ENCODE measurements at places on chromosomes 4 and X.
A peak's percentile ranks its signal among the peaks of the same experiment; 100 is the strongest.

DNA sequence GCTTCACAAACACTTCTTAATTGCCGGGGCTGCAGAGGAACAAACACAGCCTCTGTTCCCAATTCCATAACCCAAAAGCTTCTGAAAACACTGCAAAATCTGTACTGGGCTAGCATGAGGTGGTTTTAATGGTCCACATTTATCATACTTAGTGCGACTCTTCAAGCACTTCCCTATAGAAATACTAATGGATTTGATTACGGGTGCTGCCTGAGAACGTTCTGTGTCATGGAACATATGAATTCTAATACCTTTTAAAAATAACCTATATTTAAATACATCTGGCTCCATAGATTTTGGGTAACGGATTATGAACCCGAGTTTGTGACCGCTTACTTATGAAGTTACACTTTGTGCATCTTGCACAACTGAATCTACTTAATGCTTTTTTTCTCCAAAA is 35.4 kb upstream of the STS start:
- no peak for DNase-seq

GRCh38 chr4:148077581-148077980 is 345.7 kb downstream of the ARHGAP10 start:
- DNase-seq: no peak

DNA sequence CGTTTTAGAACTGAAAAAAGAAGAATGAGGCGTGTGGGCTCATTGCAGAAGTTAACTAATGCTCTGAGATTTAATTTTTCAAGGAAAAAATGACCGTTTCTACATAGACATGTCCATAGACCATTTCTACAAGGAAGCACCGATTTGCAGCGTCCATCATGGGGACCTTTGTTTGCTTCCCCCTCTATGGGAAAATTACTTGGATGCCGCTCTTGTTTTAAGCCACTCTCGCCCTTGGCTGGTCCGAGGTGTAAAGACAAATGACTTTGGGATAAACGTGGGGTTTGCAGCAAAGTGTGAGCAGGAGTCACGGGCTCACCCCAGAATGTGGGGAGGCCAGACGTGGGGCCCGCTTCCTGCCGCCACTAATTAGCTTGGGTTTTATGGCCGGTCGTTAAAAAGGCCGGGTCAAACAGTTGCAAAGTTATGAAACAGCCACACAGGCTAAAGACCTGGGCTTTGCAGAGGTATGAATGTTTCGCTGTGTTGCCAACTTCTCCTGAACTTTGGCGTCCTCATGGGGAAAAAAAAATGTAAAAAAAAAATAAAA is 235.9 kb downstream of the SHOX start:
- DNase-seq: no peak

GRCh38 chr4:129355516-129355915 is 259.6 kb downstream of the C4orf33 start:
- DNase-seq: peak; percentile 68

GRCh38 chr4:169225812-169226211 is 44.9 kb downstream of the SH3RF1 start:
- no peak for DNase-seq

DNA sequence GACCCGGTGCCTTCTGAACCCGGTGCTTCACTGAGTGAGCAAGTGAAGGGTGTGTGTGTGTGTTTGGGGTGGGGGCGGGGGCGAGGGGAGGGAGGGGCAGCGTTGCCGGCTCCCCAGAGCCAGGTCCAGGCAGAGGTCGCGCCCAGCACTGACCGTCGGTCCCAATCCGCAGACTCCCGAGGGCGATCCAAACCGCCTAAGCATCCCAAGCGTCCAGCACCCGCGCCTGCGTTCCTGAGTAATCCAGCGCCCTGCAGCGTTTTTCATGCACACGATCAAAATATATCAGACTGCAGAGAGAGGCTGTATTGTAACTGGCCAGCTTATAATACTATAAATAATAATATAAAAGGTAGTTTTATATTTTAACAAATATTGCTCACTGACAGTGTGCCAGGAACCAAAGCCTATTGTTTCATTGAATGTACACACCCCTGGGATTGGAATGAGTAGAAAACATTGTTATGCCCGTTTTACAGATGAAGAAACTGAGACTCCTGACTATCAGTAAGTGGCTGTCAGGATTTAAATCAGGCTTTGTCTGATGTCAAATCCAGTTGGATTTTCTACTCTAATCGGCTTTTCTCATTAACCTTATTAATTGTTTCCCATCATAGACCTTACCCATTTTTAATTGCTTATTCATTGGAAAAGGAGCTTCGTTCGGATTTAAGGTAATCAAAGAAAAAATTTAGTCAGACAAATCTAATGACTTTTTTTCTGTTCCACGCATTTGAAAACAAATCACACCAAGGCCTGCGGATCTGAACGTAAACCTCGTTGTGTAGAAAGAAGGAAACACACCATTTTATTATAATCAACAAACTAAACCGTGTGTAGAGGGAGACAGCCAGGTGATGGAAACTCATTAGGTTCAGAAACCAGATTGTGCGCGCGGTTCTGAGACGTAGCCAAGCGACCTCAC is 4.0 kb upstream of the NKX3-2 start:
- no peak for DNase-seq

DNA sequence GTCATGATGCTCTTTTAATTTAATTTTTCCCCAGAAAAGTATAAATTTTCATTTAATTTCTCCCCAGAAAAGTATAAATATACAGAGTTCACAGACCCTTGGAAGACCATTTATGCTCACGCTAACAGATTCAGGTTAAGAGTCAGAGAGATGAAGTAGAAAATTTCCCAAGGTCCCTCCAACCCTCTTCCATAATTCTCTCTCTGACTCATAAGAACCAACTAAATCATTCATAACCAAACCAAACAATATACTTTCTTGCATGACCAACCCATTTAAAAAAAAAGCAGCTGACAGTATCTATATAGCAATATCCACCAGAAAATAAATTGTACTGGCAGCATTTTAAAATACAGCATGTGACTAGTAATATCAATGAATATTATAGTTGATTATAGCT is 3.9 kb downstream of the KLHL8 start:
- no peak for DNase-seq

DNA sequence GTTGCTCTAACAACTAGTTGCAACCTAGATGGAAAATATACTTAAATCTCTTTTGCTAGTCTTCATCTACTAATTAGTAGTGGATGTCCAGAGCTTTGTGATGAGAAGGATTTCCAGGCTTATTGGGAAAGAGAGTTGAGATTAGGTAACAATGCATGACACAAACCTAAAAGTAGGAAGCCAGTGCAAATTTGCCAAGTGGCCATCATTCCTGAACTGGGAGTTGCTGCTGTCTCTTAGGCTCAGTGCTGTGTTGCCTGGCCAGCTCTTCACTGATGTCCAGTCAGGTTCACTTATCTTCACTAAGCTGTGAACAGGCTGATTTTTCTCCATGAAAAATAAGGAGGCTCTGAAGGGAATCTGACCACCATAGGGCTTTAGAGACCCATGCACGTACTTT is 105.6 kb upstream of the AMOT start:
- no peak for DNase-seq

DNA sequence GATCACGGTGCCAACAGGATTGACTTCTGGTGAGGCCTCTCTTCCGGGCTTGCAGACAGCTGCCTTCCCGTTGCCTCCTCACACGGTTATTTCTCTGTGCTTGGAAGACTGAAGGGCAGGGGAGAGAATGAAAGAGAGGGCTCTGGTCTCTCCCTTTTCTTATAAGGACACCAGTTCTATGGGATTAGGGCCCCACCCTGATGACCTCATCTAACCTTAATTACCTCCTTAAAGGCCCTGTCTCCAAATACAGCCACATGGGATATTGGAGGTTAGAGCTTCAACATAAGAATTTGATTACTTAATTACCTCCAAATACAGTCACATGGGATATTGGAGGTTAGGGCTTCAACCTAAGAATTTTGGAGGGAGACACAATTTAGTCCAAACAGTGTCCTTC is 46.5 kb downstream of the EVC start:
- no peak for DNase-seq

GRCh38 chr4:144356941-144357381 is 216.4 kb upstream of the GYPA start:
- DNase-seq: peak; percentile 16

DNA sequence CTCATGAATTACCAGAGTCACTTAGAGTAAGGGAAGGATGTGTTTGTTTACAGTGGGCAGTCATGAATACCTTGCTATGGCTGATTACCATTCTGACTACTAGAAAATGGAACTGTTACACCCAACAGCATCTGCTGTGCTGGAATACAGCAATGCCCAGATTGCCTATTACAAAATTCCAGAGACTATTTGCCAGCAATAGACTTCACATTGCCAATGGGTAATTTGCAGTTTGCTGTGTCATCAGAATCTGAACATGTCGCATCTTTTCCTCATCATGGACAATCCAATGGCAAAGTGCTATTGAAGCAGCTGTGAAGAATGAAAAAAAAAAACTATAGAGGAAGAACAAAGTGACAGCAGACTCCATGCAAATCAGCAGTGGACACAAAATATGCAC is 356.6 kb downstream of the CXXC4 start:
- DNase-seq: no peak

GRCh38 chr4:60081839-60082238 is 1118.3 kb upstream of the ADGRL3 start:
- no peak for DNase-seq

GRCh38 chr4:4851906-4852305 is 7.6 kb upstream of the MSX1 start:
- no peak for DNase-seq

- DNase-seq: no peak
Observed at GRCh38 chr4:150038335-150039076, 39.7 kb upstream of the DCLK2 start.

DNA sequence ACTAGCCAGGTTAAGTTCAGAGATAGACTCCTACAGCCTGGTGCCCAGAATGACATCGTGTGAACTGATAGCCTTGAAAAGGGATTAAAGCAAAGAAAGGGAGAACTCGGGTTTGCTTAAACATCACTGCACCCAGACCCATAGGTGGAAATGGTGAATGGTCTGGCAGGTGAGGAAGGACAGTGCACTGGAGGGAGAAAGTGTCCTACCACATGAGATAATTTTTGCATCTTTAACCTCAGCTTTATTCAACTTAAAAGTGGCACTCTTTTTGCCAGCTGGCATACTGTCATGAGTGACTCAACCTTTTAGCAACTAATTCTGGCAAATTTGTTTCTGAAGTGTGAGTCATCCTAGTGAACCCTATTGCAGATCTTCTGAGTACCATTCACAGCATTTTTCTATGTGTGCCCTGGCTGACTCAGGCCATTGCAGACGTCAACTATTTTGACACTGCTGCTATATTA is 53.0 kb upstream of the DAPP1 start:
- DNase-seq: peak; percentile 67

DNA sequence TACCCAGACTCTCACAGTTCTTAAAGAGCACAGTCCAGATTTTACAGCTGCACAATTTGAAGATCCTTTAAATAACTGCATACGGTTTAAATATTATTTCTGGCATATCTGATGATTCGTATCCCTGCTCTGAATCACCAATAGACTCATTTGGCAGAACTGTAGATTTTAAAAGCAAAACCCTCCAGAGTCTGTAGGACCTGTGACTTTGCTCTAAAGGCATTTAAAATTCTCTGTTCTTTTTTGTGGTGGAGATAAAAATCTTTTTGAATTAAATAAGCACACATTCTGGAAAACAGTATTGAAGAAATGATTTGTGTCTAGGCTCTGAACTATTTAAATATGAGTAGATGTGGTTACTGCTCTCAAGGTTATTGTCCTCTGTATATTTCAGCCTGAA is 246.2 kb upstream of the PITX2 start:
- DNase-seq: no peak

GRCh38 chr4:145580906-145581305 is 38.3 kb upstream of the MMAA start:
- DNase-seq: no peak

GRCh38 chrX:47523297-47523696 is 37.7 kb upstream of the ARAF start:
- DNase-seq: peak; percentile 71

DNA sequence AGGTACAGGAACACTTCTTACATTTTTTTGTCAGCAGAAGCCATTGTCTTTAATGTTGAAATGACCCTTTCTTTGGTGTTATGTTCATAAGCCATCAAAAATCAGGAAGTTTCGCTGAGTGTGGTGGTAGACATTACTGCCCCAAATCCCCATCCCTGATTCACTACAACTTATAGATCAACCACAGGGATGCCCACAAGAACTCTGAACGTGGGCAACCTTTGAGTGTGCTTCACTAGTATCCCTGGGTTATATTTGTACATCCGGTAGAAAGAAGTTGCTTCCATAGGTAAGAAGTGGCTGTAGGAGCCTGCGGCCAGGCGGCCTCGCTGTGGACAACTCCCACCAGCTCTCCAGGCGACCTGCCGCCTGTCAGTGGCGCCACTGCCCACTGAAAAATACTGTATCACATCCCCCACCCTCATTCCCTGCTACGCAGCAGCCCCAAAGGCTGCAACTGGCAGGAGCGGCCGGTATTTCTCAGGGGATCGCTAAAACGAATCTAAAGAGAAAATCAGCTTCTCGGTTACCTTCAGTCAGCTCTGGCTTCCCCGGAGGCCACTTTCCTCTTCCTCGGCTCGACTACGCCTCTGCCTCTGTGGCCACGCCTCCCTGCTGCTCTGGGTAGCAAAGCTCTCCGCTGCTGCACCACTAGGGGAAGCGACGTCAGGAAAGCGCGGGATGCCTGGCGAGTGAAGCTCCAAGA is 13.9 kb upstream of the ETDC start:
- peak; percentile 60 for DNase-seq
